Naive B cell (primary cell): ENCODE measurements at places on chromosomes 7 and 10. TPM values are rescaled to one million over a fixed set of nuclear protein-coding genes. Genes with fewer than 3 reads are reported as not detected.

Gene TUBB8
- polyA plus RNA-seq, result 0.43 TPM

Gene VPS37D
- not detected for polyA plus RNA-seq

Gene FAM25C
- polyA plus RNA-seq, result not detected

Gene LIPJ
- 0.17 TPM for polyA plus RNA-seq

Gene BICC1
- polyA plus RNA-seq, result not detected

Gene ZNRF2
- polyA plus RNA-seq, result 2.4 TPM

Gene RAB19
- not detected for polyA plus RNA-seq

Gene MRPS17
- polyA plus RNA-seq, result 10.0 TPM

Gene RBP4
- polyA plus RNA-seq, result not detected

Gene CALHM1
- polyA plus RNA-seq, result not detected

Gene NEBL
- not detected for polyA plus RNA-seq

Gene EEPD1
- polyA plus RNA-seq, result not detected

Gene VWA2
- not detected for polyA plus RNA-seq

Gene SLC13A1
- not detected for polyA plus RNA-seq

Gene CYP3A4
- not detected for polyA plus RNA-seq

Gene ADRB1
- polyA plus RNA-seq, result 0.66 TPM

Gene THSD7A
- polyA plus RNA-seq, result not detected

Gene HIBADH
- 23.0 TPM for polyA plus RNA-seq

Gene OR6B1
- not detected for polyA plus RNA-seq

Gene CLDN4
- polyA plus RNA-seq, result not detected

Gene RNLS
- polyA plus RNA-seq, result 5.6 TPM

Gene TMEM106B
- polyA plus RNA-seq, result 12.8 TPM

Gene MYOZ1
- not detected for polyA plus RNA-seq
